ENCODE measurements at places on chromosomes 16 and 17. TPM values are rescaled to one million over a fixed set of nuclear protein-coding genes. Genes with fewer than 3 reads are reported as not detected.

Gene PITPNM3
- total RNA-seq: 0.72 TPM

DNA sequence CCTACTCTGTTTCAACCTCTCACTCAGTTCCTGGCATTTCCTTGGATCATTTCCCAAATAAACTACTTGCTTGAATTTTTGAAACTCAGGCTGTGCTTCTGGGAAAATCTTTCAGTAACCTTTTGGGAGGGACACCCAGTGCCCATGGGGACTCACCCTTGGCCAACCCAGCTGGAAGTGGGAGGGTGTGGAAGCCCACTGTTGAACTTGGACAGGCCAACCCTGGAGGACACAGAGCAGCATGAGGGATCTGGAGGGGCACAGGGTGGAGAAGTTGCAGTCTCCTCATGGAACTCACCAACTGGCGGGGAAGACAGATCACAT, 11.2 kb downstream of the RTN4RL1 start:
- DNase-seq: no peak

Gene KRT25
- total RNA-seq: not detected

GRCh38 chr16:9821970-9822369, 360.3 kb downstream of the GRIN2A start:
- no peak for DNase-seq

Gene SERPINF2
- total RNA-seq: 0.08 TPM

DNA sequence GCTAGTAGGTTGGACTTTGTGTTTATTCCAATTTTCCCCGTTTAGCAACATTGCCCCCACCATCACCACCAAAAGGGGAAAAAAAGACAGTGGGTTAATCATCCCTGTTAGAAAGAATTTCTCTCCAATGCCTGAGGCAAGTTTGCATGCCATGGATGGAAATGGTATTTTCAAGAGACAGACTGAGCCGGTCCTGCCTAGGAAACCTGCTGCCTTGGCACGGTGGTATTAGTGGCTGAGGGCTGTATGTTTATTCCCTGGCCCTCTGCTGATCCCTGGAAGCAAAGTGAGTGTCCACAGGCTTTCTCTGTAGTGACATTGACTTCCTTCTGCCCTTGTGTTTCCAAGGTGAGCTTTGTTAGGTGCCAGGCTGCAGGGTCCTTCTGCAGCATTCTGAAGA, 427.0 kb upstream of the RBFOX1 start:
- DNase-seq: no peak

DNA sequence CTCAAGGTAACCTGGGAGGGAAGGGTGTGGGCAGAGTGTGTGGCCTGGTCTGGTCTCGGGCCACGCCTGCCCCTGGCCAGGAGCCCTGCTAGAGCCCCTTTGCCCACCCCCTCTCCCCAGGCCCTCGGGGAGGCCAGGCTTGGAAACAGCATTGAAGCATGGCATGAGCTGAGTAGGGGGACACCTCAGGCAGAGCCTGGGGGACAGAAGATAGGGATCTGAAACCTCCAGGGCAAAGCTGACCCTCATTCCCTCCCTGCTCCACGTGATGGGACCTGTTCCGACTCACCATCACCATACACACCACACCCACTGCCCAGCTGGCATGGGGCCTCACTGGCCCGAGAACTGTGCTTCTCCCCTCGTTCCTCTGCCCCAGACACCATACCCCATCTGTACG, 2.5 kb downstream of the RFNG start:
- DNase-seq: no peak

DNA sequence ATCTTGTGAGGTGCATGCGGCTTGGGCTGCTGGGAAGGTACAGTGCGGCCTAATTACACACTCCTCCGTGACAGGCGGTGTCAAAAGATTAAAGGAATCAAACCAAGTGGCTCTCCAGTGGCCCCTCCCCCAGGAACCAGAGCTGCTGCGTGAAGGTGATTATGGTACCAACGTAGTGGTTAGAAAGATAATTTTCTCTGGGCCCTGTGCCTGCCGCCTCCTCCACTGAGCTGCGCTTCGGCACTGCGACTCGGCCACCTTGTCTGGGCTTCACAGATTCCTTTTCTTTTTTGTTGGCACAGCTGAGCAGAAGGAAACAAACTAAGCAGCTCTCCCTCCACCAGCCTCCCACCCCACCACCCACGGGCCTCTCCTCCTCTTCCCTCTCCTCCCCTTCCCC, 113.2 kb upstream of the SDK2 start:
- no peak for DNase-seq
